Psoas muscle (tissue), 8 donors: ENCODE measurements at places on chromosomes 5 and 9. TPM values are rescaled to one million over a fixed set of nuclear protein-coding genes. Genes with fewer than 3 reads are reported as not detected.
A peak's percentile ranks its signal among the peaks of the same experiment; 100 is the strongest.

The UNC13B gene
- 7.0 TPM for polyA plus RNA-seq

The PCDHGA2 gene
- 0.25 TPM for polyA plus RNA-seq

DNA sequence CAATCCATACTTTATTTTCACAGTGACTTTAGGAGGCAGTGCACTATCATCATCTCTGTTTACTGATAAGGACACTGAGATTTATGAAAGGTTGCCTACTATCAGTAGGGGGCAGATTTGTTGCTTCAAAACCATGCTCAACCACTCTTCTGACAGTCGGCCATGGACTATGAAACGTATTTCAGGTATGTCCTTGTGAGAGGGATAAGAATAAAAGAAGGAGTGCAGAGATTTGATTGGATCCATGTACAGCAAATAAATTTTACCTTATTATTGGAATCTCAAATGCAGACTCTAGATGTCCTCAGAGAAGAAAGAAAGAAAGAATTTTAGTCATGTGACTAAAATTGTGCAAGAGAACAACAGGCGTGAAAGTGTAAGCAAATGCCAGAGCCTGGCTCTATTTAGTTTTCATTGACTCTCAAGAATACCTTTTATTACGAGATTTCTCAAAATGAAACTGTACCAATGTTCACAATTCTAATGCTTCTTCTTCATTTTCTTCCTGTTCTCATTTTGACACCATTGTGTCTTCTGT lies 296.6 kb upstream of the RASA1 start:
- DNase-seq, result no peak

- DNase-seq, result no peak
Observed at GRCh38 chr5:89421035-89421434, 538.1 kb upstream of the MEF2C start.

- no peak for DNase-seq
Observed at GRCh38 chr9:130054325-130054786, 650 bp downstream of the GPR107 start.

DNA sequence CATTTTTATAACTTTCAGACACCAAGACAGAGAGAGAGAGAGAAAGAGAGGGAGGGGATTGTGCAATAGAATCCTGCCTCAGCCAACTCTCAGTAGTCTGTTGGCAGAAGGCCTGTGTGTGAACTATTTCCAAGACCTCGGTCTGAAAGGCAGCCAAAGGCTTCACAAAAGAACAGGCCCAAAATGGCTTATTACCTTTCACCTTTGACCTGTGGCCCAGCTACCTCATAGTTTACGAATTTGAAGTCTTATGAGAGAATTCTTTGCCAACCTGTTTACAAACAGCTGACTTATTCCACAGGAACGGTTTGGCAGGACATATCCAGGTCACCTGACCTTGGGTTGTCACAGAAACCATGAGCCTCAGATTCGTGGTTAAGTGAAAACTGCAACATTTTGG lies 48.6 kb downstream of the NR2F1-AS1 start:
- peak; percentile 39 for DNase-seq

DNA sequence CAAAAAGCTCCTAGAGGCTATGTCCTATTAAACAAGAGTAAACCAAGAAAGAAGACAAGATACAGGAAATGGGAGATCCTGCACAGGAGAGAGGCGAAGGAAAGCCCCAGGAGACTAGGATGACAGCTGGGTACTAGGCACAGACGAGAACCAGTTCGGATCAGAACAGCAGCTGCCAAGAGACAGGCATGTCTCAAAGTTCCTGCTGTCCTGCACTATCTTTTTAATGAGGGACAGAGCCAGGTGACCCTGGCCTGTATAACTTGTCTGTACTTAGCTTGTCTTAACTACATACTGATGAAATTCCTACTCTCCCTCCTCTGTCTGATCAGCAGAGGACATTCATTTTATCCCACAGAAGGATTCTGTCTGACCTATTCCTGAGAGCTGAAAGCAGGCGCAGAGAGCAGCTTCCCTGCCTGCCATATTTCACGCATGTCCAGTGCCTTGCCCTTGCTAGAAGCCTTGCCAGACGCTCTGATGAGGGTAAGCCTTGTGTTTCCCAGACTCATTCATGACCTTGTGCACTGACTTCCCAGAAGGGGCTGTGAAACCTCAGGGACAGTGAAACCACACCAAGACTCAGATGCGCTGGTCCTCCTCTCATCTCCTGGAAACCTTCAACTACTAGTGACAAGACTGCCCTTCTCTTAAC lies 24.7 kb downstream of the TSC1 start:
- DNase-seq, result no peak

DNA sequence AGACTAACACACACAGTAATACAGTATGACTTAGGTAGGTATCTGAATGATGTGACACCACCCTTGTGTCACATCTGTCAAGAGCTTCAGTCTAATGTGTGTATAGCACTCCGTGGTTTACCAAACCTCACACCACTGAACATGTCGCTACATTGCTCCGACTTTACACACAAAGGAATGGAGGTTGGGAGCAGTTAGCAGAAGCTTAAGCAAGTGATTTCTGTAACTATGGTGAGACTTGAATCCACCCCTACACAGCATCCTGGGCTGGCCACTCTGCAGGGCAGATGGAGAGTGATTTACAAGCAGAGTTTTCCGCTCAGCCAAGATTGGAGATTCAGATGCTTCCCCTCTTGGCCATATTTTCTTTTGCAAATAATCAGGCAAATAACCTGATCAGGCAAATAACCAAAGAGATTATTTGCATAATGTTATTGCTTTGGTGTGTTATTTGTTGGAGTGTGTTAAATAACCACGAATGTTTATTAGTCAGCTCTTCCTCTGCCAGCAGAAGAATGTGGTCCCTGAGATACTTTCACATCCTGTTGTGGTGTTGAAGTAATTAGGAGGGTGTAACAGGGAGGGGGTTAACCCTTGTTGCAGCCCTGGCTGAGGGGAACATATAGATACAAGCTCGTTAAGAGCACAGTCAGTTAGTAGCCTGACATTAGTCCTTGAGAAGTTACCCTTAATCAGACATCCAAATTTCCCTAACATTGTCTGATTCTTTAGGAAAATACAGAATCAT lies 92.8 kb downstream of the SNX18 start:
- DNase-seq, result no peak

DNA sequence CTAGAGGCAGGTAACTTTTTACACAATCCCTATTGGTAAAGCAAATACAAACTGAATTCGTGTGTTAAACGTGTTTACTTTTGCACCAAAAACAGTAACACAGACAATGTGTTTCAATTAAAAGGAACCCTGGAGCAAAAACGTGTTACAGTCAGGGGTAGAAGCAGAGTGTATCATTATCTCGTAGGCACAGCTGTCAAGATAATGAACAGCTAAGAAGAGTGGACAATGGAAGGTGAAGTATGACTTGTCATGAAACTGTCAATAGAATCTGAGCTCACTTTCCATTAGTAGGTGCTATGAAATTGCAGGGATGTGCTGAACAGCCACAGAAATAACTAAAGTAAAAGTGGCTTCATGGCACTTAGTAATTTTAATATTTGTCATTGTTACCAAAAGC lies 1229.8 kb upstream of the WWC1 start:
- no peak for DNase-seq

DNA sequence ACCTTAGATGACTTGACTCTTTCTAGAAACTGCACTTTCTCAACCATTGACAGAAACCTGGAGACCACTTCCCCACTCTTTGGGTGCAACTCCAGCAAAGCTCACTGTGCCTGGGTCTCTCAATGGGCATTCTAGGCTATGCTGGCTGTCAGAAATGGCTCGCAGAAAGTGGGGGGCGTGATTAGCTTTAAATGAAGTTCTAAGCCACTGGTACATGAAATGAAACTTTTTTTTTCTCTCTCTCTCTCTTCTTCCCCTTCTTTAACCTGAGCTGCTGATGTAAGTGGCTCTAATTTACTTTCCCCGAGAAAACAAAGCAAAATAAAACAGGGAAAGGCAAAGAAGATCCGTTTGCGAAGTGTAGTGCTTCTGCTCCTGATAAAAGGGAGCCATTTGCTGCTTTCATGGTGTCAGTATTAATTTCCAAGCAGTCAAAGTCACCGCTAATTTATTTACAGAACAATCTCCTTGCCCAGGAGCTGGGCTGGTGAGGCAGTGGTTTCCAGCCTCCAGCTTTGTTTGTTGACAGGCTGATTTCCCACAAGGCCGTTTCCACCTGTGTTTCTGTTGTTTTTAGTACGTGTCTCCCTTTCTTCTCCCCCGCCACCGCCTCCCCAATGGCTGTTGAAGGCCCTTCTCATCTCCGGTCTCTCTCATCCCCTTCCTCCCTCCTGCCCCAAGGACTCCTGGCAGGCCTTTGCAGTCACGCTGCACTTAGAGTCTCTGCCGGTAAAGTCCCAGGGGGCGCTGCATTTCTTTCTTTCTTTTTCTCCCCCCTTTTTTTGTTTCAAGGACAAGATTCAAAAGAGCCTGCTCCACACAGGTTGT lies 422.9 kb downstream of the EBF1 start:
- DNase-seq, result no peak

DNA sequence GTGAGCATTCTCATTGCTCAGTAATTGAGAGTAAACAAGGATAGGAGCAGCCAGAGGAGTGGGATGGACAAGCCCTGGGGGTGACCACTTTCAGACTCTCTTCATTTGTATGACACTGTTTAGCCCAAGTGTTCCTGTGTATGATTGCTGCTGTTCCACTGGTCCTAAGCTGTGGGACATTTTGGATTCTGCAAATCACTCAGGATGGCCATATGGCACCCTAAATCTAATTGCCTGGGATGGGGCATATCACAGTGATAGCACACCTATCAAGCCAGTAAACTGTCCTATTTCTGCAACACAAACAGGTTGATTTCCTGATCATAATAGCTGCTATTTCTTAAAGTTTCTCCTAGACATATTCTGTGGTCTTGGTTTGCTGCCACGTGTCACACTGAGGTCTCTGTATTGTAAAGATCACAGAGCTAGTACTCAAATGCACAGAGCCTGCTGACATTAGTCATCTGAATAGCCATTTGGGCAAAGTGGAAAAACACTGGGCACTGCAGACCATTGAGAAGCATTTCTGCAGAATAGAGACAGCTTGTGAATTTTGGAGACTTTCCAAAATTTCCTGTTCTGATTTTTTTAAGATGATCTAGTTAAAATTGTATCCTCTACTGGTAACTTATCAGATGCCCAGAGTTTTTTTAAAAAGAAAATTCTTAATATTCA lies 320.2 kb downstream of the RFX3 start:
- no peak for DNase-seq

- no peak for DNase-seq
Observed at GRCh38 chr5:167720676-167721260, 570.7 kb upstream of the WWC1 start.

GRCh38 chr5:17910318-17910717 lies 276.1 kb downstream of the TAF11L14 start:
- DNase-seq, result no peak
